ENCODE measurements at places on chromosomes 1 and 21.

GRCh38 chr1:112044745-112045144 lies 55.3 kb upstream of the KCND3 start:
- no peak for DNase-seq

DNA sequence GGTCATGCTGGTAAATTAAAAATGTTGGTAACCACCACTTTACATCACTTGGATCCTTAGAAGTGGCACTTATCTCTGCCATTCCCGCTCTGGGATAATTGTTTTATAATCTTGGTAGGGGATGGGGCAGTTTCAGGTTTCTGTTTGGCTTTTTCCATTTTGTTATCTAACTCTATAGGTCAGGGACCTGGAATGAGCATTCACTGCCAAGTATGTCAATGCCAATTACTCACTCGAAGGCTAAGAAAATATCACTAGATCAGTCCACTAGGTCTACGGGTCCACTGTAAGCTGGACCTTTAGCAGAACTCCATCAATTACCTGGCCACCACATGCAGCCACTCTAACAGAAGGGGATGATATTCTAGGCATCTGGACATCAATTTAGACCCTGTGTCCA lies 4.5 kb upstream of the DIP2A start:
- no peak for DNase-seq

DNA sequence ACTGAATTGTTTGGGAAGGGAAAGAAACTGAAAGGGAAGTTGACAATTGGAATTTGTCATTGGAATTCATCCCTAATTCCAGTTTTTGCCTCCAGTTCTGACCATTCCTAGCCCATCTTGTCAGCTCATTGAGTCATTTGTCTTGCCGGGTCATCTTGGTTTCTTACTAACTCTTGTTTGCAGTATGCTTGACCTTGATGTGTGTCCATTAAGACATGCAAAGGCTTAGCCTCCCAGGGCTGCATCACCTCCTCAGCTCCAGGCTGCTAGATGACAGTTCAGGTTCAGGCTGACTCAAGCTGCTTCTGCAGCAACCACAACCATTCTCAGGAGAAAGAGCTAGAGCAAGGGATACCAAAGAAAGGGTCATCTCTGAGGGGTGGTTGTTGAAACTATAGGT lies 151.3 kb upstream of the PTGFR start:
- DNase-seq: peak; percentile 19

GRCh38 chr1:31427322-31427721 lies 14.3 kb downstream of the SERINC2 start:
- DNase-seq: no peak

- DNase-seq: peak; percentile 83
Measured at GRCh38 chr1:93798291-93798690, 80.7 kb downstream of the DNTTIP2 start.

DNA sequence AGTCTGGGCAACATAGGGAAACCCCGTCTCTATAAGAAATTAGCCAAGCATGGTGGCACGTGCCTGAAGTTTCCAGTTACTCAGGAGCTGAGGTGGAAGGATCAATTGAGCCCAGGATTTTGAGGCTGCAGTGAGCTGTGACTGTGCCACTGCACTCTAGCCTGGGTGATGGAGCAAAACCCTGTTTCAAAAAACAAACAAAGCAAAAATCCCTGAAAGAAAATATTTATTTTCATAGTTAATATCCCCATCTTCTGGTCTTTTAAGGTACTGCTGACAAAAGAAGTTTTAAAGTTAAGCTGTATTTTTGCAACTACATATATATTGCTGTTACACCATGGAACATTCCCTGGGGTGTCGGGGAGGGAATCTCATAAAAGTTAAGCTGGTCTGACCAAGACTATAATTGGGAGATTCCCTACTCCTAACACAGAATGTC lies 26.0 kb downstream of the VAMP4 start:
- DNase-seq: peak; percentile 10

- DNase-seq: no peak
Measured at GRCh38 chr1:33257207-33257771, 997 bp downstream of the ZNF362 start.

DNA sequence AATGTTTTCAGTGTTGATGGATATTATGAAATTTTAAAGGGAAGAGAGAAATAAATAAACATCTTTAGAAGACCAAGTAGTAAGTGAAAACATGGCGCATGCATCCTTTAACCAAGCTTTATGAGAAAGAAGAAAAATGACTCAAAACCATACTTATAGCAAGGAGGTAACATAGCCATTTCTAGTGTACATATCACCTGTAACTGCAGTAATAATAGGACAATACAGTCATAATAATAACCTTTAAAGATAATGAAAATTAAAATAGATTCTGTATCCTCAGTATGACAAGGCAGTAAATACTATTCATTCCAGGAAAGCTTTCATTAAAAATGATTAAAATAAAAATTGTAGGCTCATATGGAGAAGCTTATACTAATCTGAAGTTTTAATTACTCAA lies 141.2 kb downstream of the COL24A1 start:
- no peak for DNase-seq

- DNase-seq: no peak
Measured at GRCh38 chr1:20183616-20184271, 2.2 kb upstream of the UBXN10 start.

DNA sequence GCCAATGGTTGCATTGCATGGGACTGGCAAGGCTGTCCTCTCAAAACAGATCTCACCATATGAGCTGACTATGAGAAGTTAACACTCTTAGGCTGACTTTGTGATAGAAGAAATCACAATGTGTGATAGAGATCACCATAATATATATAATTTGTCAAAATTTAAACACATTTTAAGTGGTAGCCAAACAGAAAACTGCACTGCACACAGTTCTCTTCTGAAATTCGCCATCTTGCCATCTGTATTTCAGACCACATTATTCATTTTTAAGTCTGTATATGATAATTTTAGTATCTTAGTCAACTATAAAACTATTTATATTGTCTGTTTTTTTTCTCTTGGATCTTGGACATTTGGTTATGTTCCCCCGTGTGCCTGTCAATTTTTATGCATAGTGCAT lies 374.7 kb downstream of the AJAP1 start:
- no peak for DNase-seq

- no peak for DNase-seq
Measured at GRCh38 chr1:183916574-183916973, 111.7 kb downstream of the RGL1 start.

DNA sequence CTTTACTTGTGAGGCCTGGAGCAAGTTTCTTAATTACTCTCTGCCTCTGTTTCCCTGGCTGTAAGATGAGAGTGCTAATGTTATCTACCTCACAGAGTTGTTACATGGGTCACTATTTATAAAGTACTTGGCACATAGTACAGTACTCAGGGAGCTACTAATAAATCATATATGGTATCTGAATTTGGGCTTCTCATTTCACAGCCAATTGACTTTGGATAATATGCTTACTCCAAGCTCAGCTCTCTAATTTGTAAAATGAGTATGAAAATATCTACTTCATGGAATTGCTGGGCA lies 108.5 kb upstream of the HOOK1 start:
- no peak for DNase-seq

DNA sequence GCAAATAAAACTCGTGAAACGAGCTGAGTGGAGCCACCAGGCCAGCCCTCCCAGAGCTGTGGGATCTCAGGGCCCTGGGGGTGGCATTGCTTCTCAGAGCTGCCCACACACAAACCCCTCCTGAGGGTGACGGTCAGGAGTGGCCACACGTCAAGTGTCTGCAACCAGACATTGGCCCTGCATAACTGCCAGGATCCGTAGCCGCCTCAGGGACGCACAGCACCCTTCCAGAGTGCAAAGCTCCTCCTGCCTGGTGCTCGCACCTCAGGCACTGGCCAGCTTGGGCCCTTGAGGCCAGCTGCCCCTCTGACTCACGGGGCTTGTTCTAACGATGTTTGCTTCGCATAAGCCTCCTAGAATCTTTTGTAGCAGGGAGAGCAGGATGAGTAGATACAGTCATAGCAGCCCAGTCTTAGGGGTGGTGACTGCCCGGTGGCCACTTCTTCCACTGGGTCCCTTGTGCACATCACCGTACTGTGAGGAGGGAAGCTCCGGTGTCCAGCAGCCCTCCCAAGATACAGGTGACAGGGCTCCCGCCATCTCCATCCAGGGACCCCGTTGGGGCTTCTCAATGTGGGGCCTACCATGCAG lies 5.0 kb downstream of the WNT3A start:
- DNase-seq: no peak

DNA sequence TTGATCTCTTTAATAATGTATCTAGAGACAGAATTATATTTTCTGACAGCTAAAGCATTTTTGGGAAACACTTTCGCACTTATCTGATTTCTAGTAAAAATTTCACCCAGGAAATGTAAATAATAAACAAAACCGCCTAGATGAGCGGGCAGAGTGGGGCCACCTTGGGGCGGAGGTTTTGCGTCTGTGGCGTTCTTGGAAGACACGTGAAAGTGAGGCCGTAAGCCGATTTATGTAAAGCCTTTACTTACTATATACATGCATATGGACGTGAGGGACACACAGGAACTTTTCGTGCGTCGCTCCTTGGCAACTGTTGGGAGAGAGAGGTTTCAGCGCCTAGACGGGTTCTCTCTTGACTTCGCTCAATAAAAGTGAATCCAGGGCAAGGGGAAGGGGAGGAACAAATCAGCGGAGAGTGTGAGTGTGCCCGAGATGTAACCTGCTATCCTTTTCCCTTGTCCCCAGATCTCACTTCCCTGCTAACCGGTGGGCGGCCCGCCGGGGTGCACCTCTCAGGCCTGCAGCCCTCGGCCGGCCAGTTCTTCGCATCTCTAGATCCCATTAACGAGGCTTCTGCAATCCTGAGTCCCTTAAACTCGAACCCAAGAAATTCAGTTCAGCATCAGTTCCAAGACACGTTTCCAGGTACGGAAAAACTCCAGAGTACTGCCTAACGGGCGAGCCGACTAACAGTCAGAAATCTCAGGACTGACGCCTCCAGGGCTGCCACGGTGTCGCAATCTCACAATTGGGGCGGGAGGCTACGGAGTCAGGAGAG lies 1.7 kb downstream of the HLX start:
- no peak for DNase-seq

- DNase-seq: no peak
Measured at GRCh38 chr1:161287482-161288054, 22.2 kb downstream of the MPZ start.

DNA sequence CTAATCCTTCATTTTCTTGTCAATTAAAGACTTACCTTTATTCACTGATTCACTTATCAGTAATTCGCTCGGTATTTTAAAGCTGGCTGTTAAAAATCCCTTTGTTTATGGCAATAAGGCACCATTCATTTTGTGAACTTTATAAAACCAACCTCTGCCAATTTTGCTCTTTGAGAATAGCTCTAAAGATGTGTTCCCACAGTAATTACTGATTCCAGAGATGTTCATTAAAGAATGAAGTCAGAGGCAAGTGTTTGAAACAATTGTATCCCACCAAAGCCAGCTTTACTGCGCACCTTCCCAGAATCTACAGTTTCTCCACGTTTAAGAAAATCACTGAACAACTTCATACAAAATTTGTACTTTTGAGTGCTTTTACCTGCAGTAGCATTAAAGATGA lies 424.5 kb downstream of the USP25 start:
- DNase-seq: no peak

DNA sequence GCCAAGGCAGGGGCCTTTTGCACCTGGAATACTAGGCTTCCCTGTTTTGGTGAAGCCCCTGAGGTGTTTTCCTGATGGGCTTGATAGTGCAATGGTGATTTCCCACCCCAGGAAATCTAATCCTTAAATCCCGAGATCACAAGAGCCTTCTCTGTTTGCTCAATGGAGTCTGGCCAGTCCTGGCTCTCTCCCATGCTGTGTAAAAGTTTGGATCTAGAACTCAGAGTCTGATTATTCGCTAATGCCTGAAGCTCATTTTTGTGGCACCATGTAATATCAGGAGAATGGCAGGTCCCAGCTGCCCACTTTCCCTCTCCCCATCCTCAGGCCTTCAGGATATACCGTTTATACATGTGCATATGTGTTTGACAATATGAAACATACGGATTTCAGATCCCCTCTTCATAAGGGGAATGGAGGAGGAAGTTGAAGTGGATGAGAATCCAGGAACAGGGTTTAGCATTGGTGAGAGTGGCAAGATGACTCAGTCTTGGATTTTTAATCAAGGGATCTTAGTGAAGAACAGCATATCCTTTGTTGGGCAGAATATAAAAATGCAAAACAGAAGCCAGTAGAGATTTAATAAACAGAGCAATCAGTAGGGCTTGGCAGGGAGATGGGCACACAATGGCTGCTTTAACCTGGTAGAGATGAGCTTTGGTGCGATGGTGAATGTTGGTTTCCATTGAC lies 62.1 kb downstream of the CLIC6 start:
- no peak for DNase-seq

DNA sequence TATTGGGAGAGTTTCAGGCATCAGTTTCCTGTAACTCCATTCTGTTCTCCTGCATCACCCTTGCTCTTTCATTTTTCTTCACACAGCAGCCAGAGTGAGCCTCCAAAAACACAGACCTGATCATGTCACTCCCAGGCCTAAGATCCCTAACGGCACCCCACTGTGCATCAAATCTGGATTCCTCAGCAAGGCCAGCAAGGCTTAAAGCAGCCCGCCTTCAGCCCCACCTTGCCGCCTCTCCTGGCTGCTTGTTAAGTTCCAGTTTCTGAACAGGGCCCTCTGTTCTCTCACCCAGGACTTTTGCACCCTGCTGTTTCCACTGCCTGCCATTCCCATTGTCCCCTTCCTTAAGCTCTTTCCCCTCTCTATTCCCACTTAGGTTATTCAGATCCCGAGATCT lies 29.3 kb downstream of the C1orf116 start:
- no peak for DNase-seq

- no peak for DNase-seq
Measured at GRCh38 chr21:16262091-16262490, 532.3 kb downstream of the USP25 start.

DNA sequence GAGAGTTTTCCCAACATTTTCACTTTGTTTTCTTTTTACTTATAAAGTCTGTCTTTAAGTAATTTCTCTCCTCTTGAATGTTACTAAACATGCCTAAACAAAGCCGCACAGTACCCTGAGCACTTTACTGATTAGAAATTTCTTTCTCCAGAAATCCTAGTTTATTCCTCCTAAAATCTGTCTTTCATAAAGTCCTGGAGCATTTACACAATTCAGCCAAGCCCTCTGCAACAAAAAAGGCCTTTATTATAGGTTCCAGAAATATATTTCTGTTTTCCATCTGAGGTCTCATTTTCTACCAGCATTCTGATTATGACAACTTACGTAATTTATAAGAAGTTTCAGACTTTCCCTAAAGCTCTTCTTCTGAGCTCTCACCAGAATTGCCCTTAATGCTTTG lies 549.5 kb upstream of the OLFM3 start:
- DNase-seq: no peak

- no peak for DNase-seq
Measured at GRCh38 chr1:234777856-234778220, 167.9 kb upstream of the IRF2BP2 start.

- DNase-seq: no peak
Measured at GRCh38 chr1:46422261-46422871, 28.2 kb downstream of the FAAH start.

DNA sequence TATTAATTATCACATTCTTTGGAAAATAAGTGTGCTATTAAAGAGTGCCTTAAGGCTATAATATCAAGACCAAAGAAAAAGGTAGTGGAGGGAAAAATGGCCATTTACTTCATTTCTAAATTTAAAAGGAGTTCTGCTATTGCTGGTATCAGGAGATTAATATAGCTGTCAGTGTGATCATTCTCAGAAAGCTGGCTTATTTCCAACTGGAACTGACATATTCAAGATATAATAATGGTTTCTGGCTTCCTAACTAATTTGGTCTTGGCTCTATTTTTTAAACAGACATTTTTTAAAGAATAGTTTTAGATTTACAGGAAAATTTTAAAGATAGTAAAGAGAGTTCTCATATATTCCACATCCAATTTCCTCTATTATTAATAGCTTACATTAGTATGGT lies 42.0 kb downstream of the ZC3H11B start:
- DNase-seq: no peak

All from BJ (cell line).